Spinal cord (tissue), 10 donors: ENCODE measurements at places on chromosomes 7 and 10.

- no peak for DNase-seq
Observed at GRCh38 chr10:28705472-28705871, 28.2 kb downstream of the BAMBI start.

GRCh38 chr7:81367326-81367931 lies 402.4 kb downstream of the HGF start:
- DNase-seq: no peak

DNA sequence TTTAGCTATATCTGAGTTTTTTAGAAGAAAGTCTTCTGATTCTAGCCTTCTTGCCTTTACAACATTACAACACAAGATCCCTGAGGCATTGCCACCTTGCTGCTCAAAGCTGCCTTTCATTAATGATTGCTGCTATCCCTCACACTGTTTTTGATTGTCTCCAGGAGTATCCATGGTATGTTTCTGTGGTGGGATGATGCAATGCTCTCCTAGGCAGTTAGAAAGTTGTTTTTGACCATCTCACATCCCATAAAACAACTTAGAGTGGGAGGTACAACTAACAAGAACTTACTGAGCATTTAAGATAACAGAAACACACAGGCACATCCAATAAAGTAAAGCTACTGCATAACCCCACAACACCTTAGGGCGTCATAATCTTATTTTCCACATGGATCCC lies 1156.0 kb upstream of the LRRTM3 start:
- no peak for DNase-seq

DNA sequence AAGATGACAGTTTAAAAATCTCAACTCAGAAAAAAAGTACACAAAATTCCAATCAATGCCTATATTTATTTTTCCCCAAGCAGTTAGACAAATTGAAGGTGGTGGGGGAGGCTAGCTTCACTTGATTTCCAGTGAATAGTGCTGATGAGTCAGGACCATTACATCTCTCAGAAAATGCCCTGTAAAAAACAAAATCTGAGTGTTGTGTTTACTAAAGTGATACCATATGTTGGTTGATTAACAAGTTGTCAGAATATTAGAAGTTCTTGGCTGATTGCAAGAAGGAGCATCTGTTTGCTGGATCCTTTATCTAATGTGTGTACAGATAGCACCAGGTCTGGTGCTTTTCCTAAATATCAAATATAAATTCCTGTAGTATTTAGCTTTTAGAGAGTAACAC lies 31.3 kb upstream of the KIAA1217 start:
- no peak for DNase-seq

DNA sequence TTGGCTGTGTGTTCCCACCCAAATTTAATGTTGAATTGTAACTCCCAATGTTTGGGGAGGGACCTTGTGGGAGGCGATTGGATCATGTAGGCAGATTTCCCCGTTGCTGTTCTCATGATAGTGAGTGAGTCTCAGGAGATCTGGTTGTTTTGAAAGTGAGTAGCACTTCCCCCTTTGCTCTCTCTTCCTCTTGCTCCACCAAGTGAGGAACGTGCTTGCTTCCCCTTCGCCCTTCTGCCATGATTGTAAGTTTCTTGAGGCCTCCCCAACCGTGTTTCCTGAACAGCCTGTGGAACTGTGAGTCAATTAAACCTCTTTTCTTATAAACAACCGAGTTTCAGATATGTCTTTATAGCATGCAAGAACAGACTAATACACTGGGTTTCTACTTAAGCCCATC lies 176.3 kb downstream of the CDK14 start:
- DNase-seq: no peak
